ENCODE measurements at places on chromosomes 4 and X.
A peak's percentile ranks its signal among the peaks of the same experiment; 100 is the strongest.

DNA sequence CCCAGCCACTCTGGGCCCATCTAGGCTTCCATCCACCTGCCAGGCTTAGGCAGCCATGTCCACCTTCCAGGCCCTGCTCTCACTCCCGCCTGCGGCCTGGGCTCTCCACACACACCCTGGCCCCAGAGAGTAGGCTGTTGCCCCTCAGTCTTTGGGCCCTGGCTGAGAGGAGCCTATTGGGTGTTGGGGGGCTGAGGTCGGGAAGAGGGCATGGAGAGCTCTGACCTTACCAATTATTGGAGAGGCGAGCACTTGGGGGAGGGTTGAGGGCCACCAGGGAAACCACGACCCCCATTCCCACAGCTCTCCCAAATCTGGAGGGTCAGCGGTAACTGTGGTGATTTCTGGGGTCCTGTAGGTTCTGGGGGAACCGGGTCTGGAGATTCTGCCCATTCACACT, 38.2 kb downstream of the HTRA3 start:
- DNase-seq, result no peak

- no peak for DNase-seq
Measured at GRCh38 chrX:20521222-20521621, 254.5 kb upstream of the RPS6KA3 start.

DNA sequence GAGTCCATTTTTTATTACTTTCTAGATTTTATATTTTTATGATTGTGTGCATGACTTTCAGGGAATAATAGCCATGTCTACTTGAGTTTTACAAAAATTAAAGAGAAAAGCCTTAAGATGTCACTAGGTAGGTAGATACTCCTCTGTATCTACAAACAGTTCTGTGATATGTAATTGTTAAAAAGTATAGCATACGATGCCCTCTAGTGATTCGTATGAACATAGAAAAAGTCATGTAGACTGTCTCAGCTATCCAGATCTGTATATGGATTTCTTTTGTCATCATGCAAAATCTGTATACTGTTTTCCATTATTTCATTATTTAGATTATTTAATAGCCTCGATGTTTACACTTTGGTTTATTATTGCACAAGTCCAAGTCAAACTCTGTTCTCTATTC, 856.6 kb downstream of the CENPC start:
- no peak for DNase-seq

DNA sequence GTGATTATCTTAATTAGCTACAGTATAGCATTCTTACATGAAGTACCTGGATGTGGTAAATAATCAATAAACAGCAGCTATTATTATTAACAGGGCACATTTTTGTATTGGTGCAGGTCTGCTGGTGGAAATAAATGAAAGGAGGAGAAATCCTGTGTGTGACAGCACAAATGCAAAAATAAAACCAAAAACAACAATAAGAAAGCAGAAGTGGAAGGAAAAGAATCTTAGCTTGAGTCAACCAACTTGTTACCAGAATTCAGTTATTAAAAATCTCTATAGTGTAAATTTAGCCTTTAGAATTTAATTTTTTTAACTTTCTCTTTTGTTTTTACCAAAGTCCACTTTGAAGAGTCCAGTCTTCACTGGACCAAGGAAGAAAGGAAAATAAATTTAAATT, 63.1 kb upstream of the LSM6 start:
- no peak for DNase-seq

GRCh38 chr4:79603681-79604080, 195.7 kb upstream of the GK2 start:
- no peak for DNase-seq

DNA sequence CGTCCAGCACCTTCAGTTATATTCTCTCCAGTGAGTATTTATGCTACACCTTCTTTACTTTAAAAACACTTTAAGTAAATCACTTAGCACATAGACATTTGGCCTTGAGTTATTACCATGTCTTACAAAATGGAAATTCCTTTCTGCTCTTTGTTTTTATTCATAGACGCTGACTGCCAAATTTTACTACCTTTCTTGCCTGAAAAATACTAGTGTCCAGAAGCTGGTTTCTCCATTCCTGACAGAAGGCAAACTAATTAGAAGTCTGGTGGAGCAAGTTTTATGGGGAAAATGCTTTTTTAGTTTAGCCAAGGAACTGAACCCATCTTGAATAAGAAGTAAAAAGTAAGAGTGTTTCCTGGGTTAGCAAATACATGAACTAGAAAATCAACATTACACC, 65.5 kb downstream of the SPATA18 start:
- DNase-seq, result no peak

- no peak for DNase-seq
Measured at GRCh38 chrX:132618810-132619209, 130.0 kb upstream of the MBNL3 start.

GRCh38 chr4:115515366-115515765, 401.9 kb upstream of the NDST4 start:
- DNase-seq, result no peak

- no peak for DNase-seq
Measured at GRCh38 chr4:10096978-10097335, 19.6 kb downstream of the WDR1 start.

DNA sequence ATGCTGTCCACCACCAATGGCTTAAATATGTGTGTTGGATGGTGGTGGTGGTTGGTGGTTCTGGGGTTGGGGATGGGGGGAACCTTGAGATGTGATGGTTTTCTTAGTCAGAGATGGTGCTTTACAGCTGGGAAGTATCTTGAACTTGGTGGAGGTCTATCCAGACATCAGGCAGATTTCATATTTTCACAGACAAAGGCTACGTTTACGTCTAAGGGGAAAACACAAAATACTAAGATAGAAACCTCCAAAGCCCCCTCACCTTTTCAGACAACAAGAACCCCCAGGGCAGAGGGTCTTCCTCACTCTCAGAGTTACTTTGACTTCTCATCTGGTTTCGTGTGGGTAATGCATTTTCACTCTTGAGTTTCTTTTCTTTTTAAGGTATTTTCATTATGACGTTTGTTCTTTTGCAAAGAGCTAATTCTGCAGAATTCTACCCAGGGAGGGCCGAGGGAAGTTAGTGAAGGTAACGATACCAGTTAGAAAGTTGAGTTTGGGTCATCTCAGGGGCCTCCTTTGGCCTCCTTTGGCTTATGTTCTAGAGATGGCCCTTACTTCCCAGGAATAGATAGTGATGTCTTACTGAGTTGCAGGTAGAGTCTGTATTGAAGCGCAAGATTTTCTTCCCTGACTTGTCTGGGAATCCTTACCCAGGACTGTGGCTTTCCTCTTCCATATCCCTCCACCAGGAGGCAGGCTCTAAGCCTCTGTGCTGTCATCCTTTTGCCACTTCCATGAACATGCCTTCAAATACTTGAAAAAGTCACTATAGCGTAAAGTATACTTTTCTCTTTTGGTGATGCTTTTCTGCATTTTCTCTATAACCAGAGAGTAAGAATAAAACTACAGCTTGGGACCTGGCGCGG, 31.9 kb downstream of the RHOH start:
- no peak for DNase-seq

- DNase-seq, result no peak
Measured at GRCh38 chr4:797066-797465, 28.9 kb downstream of the CPLX1 start.

GRCh38 chrX:151896734-151897474, 15.8 kb upstream of the MAGEA4 start:
- DNase-seq, result peak; percentile 76

- no peak for DNase-seq
Measured at GRCh38 chr4:15577508-15577907, 77.6 kb downstream of the FBXL5 start.

DNA sequence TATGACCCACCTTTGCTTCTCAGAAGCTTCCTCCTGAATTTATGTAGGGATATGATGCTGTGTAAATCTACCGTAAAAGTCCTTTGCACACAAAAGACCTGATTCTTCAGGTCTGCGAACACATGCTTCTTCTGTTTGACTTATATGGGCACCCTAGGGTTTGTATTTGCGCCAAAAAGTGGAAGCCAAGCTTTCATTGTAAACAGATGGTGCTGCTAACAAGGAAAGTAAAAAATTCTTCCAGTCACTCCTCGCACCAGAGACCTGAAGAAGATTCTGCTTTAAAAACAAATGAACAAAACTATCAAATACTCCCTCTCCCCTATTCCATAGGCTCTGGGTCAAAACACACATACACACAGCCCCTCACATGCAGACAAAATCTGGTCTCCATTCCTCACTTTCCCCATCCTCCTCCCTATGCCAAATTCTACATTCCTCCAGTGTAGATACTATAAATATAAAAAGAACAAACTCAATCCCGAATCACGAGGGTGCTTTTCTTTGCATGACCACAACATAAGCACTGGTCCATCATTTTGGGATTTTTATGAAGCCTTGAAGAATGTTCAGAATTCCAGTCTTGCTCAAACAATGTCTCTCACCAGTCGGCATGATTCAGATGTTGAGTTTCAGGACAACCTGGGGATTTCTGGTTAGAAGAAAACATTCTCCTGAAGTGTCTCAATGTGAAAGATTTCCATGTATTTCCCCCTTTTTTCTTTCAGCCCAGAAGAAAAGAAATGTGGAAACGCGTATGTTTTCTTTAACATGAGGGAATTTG, 125.1 kb downstream of the PALLD start:
- peak; percentile 92 for DNase-seq

DNA sequence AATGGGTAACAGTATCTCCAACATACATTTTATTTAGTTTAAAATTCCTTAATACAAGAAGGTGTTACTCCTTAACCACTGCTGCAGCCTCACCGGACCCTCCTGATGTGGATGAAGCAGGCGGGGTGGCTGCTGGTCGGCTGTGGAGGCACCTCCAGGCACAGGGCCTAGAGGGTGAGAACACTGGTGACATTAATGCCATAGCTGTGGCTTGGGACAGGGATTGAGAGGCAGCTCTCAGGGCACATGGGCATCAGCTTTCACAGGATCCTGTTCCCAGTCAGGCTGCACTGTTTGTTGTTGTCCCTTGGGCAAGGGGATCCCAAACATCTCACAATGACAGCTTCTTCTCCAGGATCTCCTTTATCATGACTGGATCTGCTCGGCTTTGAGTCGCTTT, 90.0 kb downstream of the GATB start:
- no peak for DNase-seq

All from fibroblast of skin of left quadriceps (primary cell).